Anterior cingulate cortex (tissue), 58 donors: ENCODE measurements at places on chromosomes 3 and 15.

DNA sequence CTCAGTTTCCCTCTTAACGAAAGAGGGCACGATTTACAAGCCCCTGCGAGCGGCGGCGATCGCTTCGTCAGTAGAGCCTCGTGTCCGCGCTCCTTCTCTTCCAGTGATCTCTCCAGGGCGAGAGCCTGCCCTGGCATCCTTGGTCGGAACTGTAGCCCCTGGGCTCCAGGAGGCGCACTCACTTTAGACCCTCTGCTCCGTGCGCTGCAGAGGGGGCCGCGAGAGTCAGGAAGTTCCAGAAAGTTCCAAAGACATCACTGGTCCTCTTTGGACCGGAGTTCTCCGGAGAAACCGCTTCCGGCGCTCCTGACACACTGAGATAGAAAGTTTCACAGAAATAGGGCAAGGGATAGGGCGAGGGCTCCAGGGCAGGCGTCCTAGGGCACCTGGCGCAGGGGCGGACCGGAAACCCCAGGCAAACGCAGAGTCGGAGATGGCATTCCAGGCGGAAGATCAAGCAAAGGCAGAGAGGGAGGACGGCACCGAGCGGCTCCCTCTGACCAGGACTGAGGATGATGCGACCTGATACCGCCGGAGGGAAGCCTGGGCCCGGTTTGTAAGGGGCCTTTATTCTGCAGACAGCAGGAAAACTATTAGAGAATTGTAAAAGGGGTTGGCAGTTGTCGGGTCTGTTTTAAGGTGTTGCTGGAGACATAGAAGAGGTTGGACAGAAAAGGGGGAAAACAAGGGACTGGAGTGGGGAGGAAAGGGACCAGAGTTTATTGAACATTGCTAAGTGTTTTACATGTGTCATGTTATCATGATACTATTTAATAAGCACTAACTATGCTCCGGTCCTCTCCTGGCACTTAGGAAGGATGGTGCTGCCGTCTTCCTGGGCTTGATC lies 1.3 kb upstream of the CPEB1 start:
- no peak for DNase-seq

DNA sequence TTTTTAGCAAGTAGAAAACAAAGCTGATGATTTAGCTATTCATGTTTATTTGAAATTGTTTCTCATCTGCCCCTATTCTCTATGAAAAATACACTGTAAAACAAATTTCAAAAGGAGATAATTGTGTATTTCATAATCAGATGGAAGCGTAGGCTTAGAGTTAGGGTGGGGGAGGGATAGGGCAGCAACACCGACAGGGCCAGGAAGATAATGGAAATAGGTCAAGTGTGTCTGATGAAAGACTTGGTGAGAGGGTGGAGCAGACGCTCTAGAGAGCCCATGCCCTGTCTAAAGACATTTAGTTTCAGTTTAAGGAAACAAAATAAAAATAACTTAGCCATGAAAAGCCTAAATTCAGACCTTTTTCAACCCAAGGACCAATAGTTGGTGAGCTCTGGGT lies 51.6 kb upstream of the ARL6 start:
- no peak for DNase-seq

- DNase-seq: no peak
Measured at GRCh38 chr15:62770752-62771151, 271.8 kb upstream of the TPM1 start.

GRCh38 chr3:99877031-99877579 lies 59.4 kb downstream of the CMSS1 start:
- no peak for DNase-seq

DNA sequence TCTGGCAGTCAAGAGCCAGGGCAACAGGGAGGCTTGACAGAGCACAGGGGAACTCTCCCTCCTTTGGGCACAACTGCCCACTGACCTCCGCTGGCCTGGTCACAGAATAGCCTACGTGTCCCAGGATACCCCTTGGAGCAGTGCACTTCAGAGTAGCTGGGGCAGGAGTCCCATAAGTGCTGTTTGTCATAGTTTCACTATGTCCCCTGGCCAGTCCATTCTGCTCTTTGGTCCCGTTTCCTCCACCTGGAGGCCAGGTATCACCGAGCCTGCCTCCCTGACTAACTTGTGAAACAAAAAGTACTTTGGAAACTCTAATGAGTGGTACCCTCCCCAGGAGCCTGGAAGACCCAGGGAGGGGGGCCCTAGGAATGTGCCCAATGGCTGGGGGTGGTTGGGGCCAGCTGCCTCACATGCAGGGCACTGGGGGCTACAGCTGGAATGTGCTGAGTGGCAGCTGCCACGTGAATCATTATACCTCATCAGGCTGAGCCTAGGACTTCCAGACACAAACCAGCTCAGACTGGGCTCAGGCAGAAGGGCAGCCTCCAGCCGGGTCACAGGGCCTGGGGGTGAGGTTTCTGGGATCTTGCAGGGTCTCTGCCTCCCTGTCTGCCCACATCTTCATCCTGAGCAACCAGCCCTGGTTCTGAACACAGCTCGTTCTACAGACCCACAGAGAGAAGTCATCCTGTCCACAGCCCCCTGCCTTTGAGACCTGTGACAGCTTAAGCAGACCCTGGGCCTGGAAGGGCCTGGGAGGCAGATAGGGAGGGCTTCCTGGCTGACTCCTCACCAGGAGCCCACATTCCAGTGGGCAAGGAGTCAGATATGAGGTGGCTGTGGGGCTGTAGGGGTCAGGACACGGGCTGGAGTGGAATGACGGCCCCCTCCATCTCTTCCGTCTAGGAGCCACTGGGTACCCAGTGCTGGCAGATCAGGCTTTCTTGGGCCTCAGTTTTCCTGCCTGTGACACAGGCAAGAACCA lies 914 bp upstream of the PTH1R start:
- DNase-seq: no peak

- no peak for DNase-seq
Measured at GRCh38 chr15:64000183-64000951, 45.9 kb downstream of the DAPK2 start.
